ENCODE measurements at places on chromosomes 1 and 21.

GRCh38 chr1:40438391-40439015 is 11.8 kb upstream of the ZFP69B start:
- DNase-seq, result no peak

- no peak for DNase-seq
These were observed 72.3 kb upstream of the CAMK1G start for GRCh38 chr1:209511169-209511568.

- DNase-seq, result no peak
These were observed 193.4 kb upstream of the LMO4 start for GRCh38 chr1:87135329-87135712.

GRCh38 chr1:178354816-178355215 is 141.9 kb downstream of the CLEC20A start:
- DNase-seq, result no peak

DNA sequence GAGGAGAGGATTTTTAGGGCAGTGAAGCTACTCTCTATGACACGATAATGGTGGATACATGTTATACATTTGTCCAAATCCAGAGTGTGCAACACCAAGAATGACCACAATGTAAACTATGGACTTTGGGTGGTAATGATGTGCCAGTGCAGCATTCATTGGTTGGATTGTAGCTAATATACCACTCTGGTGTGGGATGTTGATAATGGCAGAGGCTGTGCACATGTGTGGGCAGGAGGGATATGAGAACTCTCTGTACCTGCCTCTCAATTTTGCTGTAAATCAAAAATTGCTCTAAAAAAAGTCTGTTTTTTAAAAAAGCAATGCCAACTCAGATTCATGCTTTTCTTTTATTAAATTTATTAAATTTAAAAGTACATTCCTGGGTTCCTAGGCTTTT is 27.2 kb upstream of the LPAR3 start:
- no peak for DNase-seq

DNA sequence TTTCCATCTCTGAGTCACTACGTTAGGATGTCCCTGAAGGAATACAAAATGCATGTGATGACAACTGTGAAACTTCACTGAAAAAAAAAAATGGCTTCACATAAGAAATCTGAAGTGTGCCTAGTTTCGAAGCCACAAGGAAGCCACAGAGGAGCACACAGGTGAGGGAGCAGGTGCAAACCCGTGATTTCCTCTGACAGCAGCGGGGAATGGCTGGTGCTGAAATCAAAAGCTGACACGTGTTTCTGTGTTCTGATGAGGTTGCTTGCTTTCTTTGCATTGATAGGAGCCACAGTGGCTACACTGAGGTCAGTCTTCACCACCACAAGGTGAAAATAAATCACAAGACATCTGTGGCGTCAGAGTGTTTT is 105.7 kb upstream of the TLR5 start:
- no peak for DNase-seq

Measured in stimulated activated CD8-positive, alpha-beta memory T cell treated with anti-CD3 and anti-CD28 coated beads, Interleukin-2, amount 100 ng/mL, for 1 hour (primary cell).